Fibroblast of skin of right biceps (primary cell): ENCODE measurements at places on chromosomes 5 and 9.

GRCh38 chr5:19891658-19892057 lies 96.3 kb downstream of the CDH18 start:
- peak; percentile 81 for DNase-seq

DNA sequence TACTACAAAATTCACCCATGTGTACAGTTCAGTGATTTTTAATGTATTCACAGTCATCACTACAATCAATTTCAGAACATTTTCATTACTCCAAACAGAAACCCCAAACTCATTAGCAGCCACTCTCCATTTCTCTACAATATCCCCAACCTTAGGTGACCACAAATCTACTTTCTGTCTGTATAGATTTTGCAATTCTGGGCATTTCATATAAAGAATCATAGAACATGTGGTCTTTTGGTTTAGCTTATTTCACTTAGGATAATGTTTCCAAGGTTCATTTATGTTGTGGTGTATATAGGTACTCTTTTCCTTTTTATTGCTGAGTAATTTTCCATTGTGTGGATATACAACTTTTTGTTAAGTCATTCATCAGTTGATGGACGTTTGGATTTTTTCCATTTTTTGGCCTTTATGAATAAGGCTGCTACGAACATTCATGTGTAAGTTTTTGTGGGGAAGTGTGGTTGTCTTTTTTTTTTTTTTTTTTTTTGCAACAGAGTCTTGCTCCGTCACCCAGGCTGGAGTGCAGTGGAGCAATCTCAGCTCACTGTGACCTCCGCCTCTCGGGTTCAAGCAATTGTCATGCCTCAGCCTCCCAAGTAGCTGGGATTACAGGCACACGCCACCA lies 54.5 kb downstream of the DOCK8 start:
- DNase-seq: no peak

DNA sequence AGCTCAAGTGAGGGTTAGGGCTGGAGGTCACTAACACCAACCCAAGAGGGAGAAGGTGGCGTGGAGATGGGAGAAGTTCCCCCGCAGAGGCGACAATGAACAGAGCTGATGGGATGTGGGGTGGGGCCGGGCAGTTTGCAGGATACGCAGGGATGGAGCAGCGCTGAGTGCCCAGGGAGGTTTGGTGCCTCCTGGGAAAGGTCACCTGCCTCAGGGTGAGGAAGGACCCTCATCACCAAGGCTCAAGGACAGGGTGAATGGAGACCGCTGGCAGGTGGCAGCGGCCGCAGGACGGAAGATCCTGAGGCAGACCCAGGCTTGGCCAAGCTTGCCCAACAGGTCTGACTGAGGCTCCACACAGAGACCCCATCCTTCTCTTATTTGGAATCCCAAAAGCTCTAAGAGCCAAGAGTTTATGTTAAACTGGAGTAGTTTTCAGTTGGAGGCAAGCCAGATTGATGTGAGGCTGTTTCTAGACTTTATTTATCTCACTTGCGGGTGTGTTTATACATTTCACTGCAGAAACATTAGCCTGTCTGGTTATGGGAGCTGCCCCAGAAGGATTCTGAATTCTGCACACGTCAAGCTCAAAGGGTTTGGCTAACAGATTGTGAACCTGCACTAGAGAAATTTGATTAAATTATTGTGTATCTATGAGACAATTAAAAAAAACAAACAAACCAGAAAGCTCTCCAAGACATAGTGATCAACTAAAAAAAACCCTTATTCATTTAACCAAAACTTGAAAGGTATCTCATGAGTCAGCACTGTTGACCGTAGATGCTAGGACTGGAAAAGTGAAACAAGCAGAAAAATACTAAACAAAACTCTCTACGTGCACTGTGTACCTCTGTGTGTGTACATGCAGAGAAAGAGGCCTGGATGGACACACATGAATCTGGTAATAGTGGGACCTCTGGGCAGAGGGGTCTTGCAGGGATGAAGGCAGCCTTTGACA lies 146.2 kb upstream of the PHYKPL start:
- DNase-seq: no peak

GRCh38 chr5:1206521-1207412 lies 5.4 kb downstream of the SLC6A19 start:
- DNase-seq: no peak

DNA sequence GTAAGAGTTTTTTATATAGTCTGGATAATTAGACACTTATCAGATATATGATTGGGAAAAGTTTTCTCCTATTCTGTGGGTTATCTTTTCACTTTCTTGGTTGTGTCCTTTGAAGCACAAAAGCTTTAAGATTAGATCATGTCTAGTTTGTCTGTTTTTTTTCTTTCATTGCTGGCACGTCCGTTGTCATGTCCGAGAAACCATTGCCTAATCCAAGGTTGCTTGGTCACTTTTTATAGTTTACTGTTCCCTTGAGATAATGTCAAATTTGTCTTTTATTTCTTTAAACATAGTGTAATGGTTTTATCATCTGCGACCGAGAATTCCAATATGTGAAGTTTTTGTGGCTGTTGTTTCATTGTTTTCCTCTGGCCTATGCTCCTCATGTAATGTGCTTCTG lies 28.8 kb downstream of the GARNL3 start:
- DNase-seq: no peak

- DNase-seq: no peak
These were observed 243.2 kb downstream of the FSTL4 start for GRCh38 chr5:133368916-133369783.
